ENCODE measurements at places on chromosomes 12 and 14. TPM values are rescaled to one million over a fixed set of nuclear protein-coding genes. Genes with fewer than 3 reads are reported as not detected.

TAPBPL gene
- 11.6 TPM for total RNA-seq

DNA sequence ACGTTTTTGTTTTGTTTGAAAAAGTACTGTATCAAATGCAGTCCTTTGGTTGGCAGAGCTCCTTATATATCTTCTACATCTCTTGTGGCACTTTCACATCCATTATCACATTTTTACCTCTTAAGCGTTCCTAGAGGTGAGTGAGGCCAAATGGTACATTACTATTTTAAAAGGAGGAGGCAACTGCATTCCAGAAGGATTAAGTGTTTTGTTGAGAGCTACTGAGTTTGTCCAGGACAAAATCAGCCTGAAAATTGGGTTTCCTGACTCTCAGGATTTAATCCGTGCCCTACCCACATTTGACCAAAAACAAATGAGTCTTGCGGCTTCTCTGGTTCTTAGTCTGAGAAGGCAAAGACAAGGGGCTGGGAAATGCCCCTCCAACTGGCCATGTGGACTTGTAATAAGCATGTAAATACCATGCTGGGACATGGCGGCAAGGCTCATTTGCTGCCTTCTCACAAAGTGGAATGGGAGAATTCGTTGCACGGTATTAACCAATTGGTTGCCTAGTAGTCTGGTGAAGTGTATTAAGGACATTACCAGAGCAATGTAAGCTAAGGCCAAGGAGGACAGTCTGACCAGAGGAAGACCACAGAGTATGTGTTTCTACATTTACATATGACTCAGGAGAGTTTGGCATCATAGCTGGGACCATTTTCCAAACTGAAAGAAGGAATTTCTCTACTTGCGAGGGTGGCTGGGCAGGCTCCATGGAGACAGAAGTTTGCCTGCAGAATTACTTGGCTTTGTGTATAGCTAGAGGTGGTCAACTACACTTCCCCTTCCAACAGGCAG is 175.8 kb upstream of the PLXNC1 start:
- no peak for ATAC-seq

NXPH4 gene
- total RNA-seq = not detected

- ATAC-seq = peak; percentile 4
These were observed 693 bp downstream of the MAP3K9 start for GRCh38 chr14:70808416-70809224.

LTB4R2 gene
- 3.8 TPM for total RNA-seq

ADGRD1 gene
- total RNA-seq = 19.1 TPM

RERG gene
- total RNA-seq = 14.7 TPM

- ATAC-seq = no peak
These were observed 371.2 kb downstream of the BTG1 start for GRCh38 chr12:91774434-91774921.

- no peak for ATAC-seq
These were observed 16.1 kb downstream of the ZBTB1 start for GRCh38 chr14:64520699-64521098.

- ATAC-seq = no peak
These were observed 1.3 kb downstream of the RITA1 start for GRCh38 chr12:113186666-113187325.

ZFHX2 gene
- total RNA-seq = 2.5 TPM

KRT83 gene
- total RNA-seq = not detected

All from gastroesophageal sphincter (tissue), 4 donors.